NB4 (cell line): ENCODE measurements at places on chromosomes 2 and 18.

DNA sequence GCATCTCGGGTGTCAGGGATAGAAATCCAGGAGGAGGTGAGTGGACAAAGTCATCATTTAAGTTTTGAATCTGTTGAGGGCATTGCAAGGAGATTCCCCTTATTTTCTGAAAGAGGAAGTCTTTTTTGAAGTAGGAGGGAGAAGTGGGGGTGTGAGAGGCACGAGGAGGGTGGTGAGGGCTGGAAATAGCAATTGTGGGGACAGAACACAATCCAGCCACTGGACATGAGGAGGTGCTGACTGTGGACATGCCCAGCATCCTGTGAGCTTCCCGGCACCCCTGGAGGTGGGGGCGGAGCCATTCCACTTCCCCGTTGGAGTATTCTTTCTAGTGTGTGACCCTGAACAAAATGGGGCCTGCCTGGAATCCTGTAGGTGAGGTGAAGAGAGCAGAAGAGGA is 310.7 kb upstream of the EPAS1 start:
- DNase-seq: peak; percentile 34

DNA sequence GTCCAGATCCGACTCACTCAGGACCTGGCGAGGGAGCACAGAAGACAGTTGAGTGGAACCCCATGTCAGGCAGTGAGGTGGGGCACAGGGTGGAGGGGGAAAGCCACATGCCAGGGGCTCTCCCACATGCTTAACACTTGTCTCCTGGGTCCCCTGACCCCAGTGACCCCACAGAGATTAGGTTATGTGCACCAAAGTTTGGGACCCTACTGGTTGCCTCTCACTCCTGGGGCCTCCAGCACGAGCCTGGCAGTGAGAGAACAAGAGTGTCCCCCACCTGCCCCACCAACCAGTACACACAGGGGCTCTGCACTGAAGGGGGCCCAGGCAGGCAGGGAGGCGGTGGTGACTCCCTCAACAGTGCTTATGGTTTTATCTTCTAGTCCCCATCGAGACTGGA is 58.3 kb downstream of the CIB4 start:
- DNase-seq: no peak

GRCh38 chr18:908758-909724 is 4.4 kb downstream of the ADCYAP1 start:
- DNase-seq: no peak

DNA sequence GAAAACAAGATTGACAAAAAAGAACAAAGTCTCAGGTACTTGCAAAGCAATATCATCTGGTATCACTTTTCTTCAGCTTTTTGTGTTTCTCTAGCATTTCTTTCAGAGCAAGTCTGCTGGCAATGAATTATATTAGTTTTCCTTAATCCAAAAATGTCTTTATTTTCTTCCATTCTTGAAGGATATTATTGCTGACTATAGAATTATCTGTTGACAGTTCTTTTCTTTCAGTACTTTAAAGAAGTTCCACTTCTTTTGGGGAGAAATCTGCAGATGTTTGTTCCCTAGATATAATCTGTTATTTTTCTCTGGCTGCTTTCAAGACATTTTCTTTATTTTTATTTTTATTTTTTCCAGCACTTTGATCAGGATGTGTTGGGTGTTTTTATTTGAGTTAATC is 161.8 kb upstream of the SPRED2 start:
- no peak for DNase-seq

- peak; percentile 62 for DNase-seq
These were observed 70.8 kb downstream of the INPP4A start for GRCh38 chr2:98515250-98515991.

DNA sequence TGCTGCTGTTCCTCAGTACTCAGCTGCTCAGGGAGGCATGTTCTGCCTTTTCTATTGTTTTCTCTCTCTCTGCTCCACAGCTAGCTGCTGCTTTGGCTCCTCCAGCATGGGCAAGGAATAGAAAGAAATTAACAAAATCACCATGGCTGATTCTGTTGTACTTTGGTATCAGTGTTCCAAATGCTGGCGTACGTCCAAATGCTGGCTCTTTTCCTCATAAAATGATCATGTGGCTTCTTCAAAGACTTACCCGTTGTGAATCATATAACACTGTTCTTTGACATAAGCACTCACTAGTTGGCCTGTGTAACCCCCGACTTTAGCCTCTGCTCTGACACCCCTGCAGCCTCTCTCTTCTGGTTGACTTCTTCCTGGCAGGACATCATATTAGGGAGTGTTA is 547.6 kb downstream of the CPS1 start:
- DNase-seq: no peak

DNA sequence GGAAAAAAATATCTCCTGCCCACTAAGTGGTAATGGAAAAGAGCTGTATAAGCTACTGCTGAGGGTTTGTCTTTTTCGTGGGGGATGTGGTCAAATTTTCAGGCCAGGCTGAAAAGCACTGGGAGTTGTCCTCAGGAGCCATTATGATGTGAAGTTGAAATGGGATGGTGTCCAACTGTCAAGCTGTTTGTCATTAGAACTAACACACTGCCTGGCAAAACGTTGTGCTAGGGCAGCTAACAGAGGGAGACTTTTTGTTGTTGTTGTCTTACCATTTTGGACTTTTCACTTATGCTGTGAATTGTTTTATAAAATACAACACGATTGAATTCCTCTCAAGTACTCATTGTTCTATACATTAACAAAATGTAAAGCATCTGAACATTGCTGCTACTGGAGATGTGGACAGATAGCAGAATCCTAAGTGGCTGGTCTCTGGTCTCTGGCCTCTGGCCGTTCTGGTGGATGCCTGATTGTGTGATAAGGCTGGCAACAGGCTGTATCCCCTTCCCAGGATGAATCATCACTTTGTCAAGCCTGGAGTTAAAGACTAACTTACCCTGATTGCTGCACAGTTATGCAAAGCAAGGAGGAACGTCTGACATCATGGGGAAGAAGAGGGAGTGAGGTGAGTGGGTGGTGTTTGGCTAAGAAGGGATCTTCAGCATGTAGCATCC is 2.3 kb downstream of the MYO1B start:
- DNase-seq: peak; percentile 46

DNA sequence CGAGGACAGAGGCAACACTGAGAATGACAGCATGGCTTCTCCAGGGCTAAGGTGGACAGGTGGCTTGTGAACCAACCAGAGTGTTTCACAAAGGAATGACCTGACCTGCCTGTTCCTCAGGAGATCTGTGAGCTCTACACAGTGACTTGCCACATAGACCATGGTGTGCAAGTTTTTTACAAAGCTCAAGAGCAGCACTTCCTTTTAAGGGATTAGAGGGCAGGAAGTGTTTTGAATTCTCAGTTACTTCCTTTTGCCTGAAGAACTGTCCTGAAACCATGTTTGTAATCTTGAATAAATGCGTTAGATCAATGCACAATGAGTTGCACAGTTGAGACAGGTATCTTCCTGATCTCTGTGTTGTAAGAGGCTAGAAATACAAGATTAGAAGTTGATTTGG is 421.9 kb downstream of the THSD7B start:
- no peak for DNase-seq

GRCh38 chr18:54671291-54671881 is 80.3 kb downstream of the DYNAP start:
- DNase-seq: peak; percentile 50

GRCh38 chr2:189937691-189938090 is 124.8 kb downstream of the MSTN start:
- DNase-seq: no peak

DNA sequence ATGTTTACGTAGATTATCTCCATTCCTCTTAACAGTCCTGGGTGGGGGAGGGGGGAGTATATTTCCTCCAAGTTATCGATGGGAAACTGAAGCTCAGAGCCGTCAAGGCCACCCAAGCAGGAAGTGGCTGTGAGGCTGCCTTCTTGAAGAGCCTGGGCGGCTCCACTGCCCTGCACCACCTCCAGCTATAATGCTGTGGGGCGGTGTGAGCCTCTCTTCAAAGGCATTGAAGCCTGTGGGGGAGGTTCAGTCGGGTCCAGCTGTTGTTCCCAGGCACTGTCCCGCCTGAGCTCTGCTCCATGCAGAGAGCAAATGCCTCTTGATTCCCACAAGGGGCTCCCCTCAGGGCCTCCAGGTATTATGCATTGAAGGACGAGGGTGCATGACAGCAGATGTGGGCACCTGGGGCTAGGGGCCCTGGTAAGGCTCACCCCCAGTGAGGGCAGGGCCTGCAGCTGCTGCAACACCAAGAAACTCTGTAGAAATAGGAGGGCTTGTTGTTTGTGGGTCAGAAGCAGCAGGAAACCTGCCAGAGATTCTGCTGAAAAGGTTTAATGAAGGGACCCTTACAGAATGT is 29.5 kb upstream of the LAPTM4A start:
- no peak for DNase-seq

DNA sequence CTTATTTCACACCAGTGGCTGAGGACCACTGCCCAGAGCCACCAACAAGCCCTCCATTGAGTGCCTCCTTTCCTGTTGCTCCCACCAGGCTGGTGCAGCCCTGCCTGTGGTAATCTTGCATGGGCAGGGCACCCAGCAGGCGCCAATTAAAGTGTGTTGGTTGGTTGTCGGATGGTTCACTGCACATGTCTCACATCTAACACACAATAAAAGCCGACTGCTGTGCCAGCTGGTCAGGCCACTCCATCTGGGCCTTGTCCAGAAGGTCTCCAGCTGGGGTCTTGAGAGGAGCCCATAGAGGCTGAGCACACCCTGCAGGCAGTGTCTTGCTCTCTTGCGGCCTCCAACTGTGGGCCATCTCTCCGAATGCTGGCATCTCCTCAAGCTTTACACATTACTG is 494.8 kb upstream of the KLHL29 start:
- no peak for DNase-seq

DNA sequence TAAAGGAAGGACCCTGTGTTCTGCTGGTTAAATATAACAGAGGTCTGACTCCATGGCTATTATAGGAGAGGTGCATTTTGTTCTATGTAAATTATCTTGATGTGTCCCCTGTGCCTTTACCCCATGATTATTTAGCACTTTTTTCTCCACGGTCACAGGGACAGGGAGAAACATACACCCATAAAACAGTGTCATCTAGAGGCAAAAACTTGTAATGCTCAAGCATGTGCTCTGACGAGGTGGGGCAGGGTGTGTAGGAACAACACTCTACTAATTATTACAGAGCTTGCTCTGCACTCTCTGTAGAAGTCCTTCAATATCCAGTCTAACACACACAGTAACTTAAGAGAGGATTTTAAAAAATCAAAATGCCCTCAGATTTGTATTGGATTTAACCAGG is 187.9 kb downstream of the NEDD4L start:
- peak; percentile 12 for DNase-seq

- no peak for DNase-seq
These were observed 239.6 kb downstream of the CDH20 start for GRCh38 chr18:61572871-61573270.

- DNase-seq: no peak
These were observed 344.0 kb downstream of the LRRTM1 start for GRCh38 chr2:79960519-79960918.

- DNase-seq: no peak
These were observed 34.2 kb downstream of the MRPS9 start for GRCh38 chr2:105072039-105072438.

GRCh38 chr2:172434821-172435605 is 7.6 kb downstream of the ITGA6 start:
- peak; percentile 60 for DNase-seq
